Aorta (tissue), 5 donors: ENCODE measurements at places on chromosomes 12 and 14. TPM values are rescaled to one million over a fixed set of nuclear protein-coding genes. Genes with fewer than 3 reads are reported as not detected.

EIF4B gene
- 439 TPM for total RNA-seq

- no peak for DNase-seq
Measured at GRCh38 chr14:28756269-28756883, 10.2 kb upstream of the FOXG1 start.

ARHGDIB gene
- total RNA-seq: 143 TPM

FIGNL2 gene
- total RNA-seq: 2.1 TPM

DNA sequence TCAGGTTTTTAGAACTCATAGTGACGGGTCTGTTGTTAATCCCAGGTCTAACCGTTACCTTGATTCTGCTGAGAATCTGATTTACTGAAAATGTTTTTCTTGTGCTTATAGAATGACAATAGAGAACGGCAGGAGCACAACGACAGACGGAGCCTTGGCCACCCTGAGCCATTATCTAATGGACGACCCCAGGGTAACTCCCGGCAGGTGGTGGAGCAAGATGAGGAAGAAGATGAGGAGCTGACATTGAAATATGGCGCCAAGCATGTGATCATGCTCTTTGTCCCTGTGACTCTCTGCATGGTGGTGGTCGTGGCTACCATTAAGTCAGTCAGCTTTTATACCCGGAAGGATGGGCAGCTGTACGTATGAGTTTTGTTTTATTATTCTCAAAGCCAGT, 34.4 kb downstream of the PSEN1 start:
- DNase-seq: no peak

GRCh38 chr12:80201908-80202307, 102.6 kb downstream of the OTOGL start:
- DNase-seq: no peak

DNA sequence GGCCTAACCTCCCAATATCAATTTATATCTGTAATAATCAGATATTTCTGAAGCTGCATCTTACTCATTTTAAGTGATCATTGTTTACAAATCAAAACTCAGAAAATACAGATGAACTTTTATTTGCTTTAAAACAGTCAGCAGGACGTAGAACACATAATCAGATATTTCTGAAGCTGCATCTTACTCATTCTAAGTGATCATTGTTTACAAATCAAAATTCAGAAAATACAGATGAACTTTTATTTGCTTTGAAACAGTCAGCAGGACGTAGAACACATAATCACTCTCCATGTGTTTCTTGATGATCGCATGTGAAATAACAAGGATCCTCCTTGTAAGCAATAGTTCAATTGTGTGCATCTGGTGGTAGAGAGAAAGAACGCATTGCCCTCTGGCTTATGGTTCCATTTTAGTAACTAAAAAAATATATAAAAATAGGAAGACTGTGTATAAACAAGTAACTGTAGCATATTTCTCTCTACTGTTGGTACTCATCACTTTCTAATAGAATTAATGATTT, 15.0 kb upstream of the TMTC2 start:
- no peak for DNase-seq

- no peak for DNase-seq
Measured at GRCh38 chr14:100028990-100029677, 36.1 kb upstream of the EVL start.

GRCh38 chr12:117933545-117933944, 35.2 kb downstream of the KSR2 start:
- no peak for DNase-seq

DNA sequence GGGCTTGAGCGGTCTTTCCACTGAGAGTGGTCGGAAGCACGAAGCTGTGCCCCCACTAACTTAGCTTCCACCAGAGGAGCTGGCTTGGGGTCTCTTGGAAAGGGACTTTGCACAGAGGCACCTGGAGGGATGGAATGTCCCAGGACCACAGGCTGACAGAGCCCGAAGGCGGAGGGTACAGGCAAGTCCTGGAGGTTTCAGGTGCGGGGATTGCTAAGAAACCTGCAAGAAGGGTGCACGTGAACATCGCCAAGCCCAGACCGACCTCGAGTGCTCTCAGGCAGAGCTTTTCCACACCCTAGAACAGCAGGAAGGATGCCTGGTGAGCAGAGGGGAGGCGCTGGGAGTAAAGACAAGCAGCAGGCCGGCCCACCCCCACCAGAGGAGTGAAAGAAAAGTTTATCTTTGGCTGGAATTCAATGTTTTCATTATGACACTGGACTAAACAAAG, 61.6 kb downstream of the SERPINA3 start:
- DNase-seq: peak; percentile 59

ARF3 gene
- total RNA-seq: 153 TPM

PTHLH gene
- total RNA-seq: 4.5 TPM

FGF23 gene
- not detected for total RNA-seq

DNA sequence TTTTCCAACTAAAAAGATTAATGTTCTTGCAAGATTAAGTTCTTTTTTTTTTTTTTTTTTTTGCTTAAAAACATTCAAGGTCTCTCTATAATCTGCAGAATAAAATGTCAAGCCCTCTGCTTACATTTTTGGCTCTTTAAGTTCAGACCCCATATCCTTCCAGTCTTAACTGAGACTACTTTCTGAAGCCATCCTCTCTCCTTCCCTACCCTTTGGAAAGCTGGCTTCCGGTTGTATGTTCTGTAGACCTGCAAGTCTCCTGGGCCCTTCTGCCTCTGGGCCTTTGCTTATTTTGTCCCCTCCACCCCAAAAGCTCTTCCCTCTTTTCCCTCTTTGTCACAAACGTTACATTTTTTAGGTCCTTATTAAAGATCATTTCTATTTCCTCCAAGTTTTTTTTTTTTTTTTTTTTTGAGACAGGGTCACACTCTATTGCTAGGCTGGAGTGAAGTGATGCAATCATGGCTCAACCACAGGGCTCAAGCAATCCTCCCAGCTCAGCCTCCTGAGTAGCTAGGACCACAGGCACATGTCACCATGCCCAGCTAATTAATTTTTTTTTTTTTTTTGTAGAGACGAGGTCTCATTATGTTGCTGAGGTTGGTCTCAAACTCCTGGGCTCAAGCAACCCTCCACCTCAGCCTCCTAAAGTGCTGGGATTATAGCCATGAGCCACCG, 46.5 kb downstream of the PTPRB start:
- DNase-seq: no peak

GRCh38 chr14:99690636-99691035, 6.5 kb downstream of the CYP46A1 start:
- peak; percentile 11 for DNase-seq

DNA sequence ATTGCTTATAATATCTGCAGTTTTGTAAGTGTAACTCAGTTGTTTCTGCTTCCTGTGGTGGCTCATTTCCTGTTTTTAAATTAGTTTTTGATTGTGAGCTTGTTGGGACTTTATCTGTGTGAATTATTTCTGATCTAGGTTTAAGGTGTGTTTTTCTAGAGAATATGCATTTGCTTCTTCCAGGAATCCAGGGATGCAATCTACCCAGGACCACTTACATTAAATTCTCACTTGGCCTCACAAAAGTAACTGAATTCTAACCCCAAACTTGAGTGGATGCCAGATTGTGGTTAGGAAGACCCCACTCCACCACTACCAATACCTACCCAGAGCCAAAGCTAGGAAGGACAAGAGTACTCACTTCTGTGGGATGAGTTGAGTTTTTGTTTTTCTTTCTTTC, 11.9 kb downstream of the STYX start:
- DNase-seq: no peak

CCDC38 gene
- not detected for total RNA-seq

SART3 gene
- 49.3 TPM for total RNA-seq

C12orf42 gene
- not detected for total RNA-seq

GRCh38 chr14:28308734-28309133, 457.9 kb upstream of the FOXG1 start:
- DNase-seq: no peak

SOAT2 gene
- total RNA-seq: 1.2 TPM

GOLT1B gene
- 33.9 TPM for total RNA-seq

DNA sequence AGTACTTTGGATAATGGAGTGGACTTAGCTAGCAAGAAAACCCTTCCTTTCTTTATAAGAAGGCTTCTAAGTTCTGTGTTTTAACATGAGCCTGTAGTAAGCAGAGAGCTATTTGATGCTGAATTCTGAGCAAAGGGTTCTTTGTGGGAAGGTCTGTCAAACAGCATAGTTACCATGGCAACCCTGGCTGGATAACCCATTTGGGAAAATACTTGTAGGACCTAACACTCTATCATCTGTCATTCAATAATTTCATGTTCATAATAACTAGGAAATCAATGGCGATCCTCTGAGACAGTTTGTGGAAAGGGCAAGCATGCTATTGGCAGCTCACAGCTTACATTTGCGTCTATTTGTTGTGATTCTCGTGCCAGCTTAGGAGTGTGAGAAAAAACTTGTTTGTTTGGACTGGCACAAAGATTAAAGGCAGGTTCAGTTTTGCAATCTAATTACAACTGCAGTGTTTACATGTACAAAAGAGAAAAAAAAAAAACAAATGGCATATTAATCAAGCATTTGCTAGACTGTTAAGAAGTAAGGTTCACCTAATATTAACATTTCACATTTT, 219.2 kb downstream of the PDZRN4 start:
- DNase-seq: no peak

DNA sequence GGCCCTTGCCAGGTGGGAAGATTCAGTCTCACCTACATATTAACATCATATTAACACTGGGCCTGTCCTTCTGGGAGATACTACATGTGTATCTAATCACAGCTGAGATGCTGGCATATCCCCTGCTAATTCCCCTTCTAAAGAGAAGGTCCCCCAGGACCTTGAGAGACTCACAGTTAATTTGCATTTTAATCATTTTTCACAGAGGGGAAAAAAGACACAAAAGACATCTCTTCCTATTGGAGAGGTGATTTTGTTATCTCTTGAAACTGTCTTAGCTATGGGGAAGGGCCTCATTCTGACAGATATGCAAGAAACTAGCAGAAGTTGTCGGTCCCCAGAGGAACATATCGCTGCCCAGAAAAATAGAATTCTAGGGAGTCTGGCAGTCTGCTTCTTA, 7.5 kb downstream of the C14orf132 start:
- DNase-seq: no peak

DNA sequence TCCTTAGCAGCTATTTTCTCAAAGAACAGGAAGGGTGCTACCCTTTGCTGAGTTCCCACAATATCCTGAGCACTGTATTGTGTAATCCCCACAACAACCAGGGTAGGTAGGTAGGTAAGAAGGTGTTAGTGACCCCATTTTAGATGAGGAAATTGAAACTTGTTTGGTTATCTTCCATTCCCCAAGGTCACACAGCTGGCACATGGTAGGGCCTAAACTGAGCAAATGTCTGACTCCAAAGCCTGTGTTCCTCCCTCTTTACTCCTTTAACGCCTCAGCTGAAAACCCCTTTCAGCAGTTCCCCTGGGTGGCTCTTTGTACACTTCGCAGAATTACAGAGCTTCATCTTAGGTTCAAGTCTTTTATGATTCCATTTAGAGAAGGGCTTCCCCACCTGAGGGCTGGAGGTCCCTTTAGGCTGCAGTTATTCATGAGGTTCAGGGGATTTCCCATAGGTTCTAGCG, 26.5 kb upstream of the RIC8B start:
- DNase-seq: no peak

DTX3 gene
- 47.2 TPM for total RNA-seq
